ENCODE measurements at places on chromosomes 16 and 17. TPM values are rescaled to one million over a fixed set of nuclear protein-coding genes. Genes with fewer than 3 reads are reported as not detected.

RAMP2 gene
- 1.5 TPM for total RNA-seq

RASD1 gene
- total RNA-seq: not detected

GH1 gene
- total RNA-seq: not detected

CD19 gene
- 0.10 TPM for total RNA-seq

CCDC92B gene
- 0.31 TPM for total RNA-seq

GRB7 gene
- 1.7 TPM for total RNA-seq

SSTR5 gene
- not detected for total RNA-seq

PLA2G10 gene
- total RNA-seq: not detected

KRT24 gene
- total RNA-seq: not detected

TMED6 gene
- not detected for total RNA-seq

SOX8 gene
- total RNA-seq: 72.7 TPM

P2RX5 gene
- total RNA-seq: 1.0 TPM

PHOSPHO1 gene
- total RNA-seq: 3.5 TPM

EXOSC6 gene
- 29.6 TPM for total RNA-seq

TTLL6 gene
- 6.9 TPM for total RNA-seq

GPR139 gene
- not detected for total RNA-seq

PMFBP1 gene
- 1.1 TPM for total RNA-seq

GPS1 gene
- 153 TPM for total RNA-seq

AOC2 gene
- not detected for total RNA-seq

TNFSF13 gene
- total RNA-seq: not detected

DNAAF1 gene
- total RNA-seq: not detected

MYH3 gene
- total RNA-seq: not detected

C16orf89 gene
- not detected for total RNA-seq

BLMH gene
- 47.0 TPM for total RNA-seq

VAT1L gene
- not detected for total RNA-seq

GAST gene
- total RNA-seq: not detected

TSPAN10 gene
- 66.8 TPM for total RNA-seq

UNC13D gene
- 2.8 TPM for total RNA-seq

C17orf50 gene
- total RNA-seq: not detected

LCAT gene
- 8.1 TPM for total RNA-seq

KRTAP4-3 gene
- not detected for total RNA-seq

SLC38A8 gene
- total RNA-seq: not detected

MYADML2 gene
- not detected for total RNA-seq

CAMKK1 gene
- 2.3 TPM for total RNA-seq

DOK4 gene
- total RNA-seq: 45.5 TPM

AURKB gene
- total RNA-seq: 166 TPM

CARD14 gene
- not detected for total RNA-seq

KRT10 gene
- 22.4 TPM for total RNA-seq

DPEP3 gene
- total RNA-seq: not detected

HBM gene
- not detected for total RNA-seq

ZNF267 gene
- 14.0 TPM for total RNA-seq

SARM1 gene
- 18.6 TPM for total RNA-seq

TEKT1 gene
- total RNA-seq: not detected

KRTAP9-4 gene
- total RNA-seq: not detected

MMP28 gene
- not detected for total RNA-seq
